ENCODE measurements at places on chromosomes 7 and 10. TPM values are rescaled to one million over a fixed set of nuclear protein-coding genes. Genes with fewer than 3 reads are reported as not detected.

The PFKP gene
- total RNA-seq = 161 TPM

The ERVW-1 gene
- not detected for total RNA-seq

DNA sequence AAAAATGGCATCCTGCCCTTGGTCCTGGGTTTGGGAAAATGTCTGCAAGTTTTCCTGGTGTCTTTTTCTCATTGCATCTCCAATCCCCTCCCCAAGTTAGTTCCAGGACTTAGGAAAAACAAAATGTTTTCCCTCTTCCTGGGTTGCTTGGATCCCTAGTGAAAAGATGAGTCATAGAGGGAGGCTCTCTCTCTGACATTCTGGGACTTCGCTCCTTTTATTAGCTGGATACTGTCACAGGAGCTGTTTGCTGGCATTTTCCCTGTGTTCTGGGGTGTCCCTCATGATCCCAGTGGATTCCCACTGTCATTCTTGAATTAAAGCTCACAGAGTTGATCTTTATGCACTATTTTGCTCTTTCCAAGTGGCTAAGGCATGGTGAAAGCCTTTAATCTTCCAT, 316.4 kb upstream of the MBL2 start:
- H3K27ac ChIP-seq = no peak overlapping the region
- no peak for DNase-seq
- no peaks in the 10 kb centered on the region for H3K27me3 ChIP-seq

DNA sequence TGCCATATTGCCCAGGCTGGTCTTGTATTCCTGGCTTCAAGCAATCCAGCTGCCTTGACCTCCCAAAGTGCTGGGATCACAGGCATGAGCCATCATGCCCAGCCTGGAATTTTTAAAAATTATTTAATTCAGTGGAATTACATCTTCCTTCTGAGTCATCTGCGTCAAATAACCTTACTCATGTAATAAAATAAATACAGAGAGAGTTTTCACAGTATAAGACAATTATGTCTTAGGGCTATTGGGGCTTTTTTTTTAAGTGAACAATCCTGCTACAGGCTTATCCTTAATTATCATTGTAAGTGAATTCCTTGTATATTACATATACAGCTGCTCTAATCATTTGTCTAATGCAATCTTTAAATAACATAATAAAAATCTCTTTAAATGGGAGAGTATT, 108.3 kb downstream of the MAPK8 start:
- H3K36me3 ChIP-seq = peaks cover 33% of the 10 kb centered on the region
- no peaks in the 10 kb centered on the region for H3K27me3 ChIP-seq
- peaks cover 71% of the 10 kb centered on the region for H3K4me1 ChIP-seq
- peak overlapping the region; percentile 70 for H3K27ac ChIP-seq
- peak; percentile 68 for DNase-seq

DNA sequence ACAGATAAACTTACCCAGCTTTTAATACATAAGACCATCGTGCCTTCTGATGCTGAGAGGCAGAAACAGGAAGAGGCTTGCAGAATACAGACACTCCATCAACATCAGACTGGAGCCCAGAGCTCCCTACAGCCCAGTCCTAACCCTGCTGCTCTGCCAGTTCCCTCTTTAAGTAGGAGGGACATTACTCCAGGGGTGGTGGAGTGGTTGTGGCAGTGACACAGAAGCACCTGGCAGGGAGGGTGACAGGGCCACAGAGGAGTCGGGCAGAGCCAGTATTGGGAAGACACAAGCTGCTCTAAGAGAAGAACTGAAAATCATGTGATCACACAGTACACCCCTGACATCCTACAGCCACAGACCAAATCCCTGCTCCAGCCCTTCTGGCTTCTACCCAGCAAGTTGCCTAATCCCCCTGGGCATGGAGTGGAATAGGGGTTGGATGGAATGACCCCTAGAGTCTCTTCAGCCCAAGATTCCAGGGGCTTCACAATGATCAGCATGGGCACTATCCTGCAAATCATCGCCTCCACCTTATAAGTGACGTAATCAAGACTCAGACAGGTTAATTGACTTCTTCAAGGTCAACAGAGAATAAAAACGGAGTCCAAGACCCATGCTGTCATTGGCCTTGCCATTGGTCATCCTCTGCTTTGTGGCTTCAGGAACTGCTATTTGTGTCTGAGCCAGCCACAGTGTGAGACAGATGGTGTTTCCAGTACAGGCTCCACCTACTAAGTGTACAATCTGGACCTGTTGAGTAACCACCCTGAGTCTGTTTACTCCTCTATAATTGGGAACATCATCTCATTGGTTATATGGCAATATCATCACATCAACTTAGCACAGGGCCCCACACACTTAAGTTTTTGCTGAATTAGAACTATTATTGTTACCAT, 61.1 kb upstream of the ZMIZ1 start:
- H3K4me3 ChIP-seq = no peak overlapping the region
- H3K4me1 ChIP-seq = no peaks in the 10 kb centered on the region
- H3K27ac ChIP-seq = no peak overlapping the region
- no peak for DNase-seq
- peaks cover 20% of the 10 kb centered on the region for H3K27me3 ChIP-seq
- H3K36me3 ChIP-seq = no peaks in the 10 kb centered on the region

DNA sequence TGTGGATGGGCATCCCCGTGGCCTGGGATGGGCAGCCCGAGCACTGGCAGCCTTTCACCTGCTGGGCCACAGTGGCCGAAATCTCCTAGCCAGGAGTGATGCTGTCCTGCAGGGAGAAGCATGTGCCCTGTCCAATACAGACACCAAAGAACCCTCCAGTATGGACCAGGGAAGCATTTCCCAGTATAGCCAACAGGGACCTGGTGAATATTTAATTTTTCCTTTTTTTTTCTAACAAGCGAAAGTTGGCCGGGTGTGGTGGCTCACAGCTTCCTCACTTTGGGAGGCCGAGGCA, 11.0 kb downstream of the IMPDH1 start:
- H3K36me3 ChIP-seq = peaks cover 32% of the 10 kb centered on the region
- H3K27me3 ChIP-seq = no peaks in the 10 kb centered on the region
- H3K4me3 ChIP-seq = no peak overlapping the region
- no peak overlapping the region for H3K27ac ChIP-seq
- peaks cover 15% of the 10 kb centered on the region for H3K4me1 ChIP-seq

All from HFFc6 (cell line).